ENCODE measurements at places on chromosomes 7 and 10.

DNA sequence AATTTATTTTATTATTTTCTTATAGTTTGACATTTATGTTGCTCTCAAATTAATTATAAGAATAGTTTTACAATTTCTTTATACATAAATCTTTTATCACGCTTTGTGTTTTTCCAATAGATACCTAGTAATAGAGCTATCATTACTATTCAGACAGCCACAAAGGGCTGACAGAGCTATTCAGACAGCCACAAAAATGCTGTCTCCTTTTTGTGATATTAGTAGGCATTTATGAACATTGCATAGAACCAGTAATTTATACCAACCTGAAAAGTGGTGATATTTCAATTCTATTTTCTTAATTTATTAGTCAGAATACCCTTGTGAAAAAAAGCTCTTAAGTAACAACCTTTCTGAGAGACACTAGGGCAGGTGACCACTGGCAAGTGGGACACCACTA is 34.2 kb upstream of the IGFBP3 start:
- no peak for DNase-seq

DNA sequence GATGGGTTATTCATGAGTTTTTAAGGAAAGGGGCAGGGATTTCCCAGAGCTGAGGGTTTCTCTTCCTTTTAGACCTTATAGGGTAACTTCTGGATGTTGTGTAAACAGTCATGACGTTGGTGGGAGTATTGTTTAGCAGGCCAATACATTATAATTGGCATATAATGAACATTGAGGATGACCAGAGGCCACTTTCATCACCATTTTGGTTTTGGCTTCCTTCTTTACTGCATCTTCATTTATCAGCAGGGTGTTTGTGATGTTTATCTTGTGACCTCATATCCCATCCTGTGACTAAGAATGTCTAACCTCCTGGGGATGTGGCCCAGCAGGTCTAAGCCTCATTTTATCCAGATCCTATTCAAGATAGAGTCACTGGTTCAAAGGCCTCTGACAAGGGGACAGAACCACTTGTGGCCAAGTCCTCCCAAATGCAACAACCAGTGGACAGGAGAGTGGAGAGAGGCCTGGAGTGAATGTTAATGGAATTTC is 77.3 kb upstream of the RPA3 start:
- DNase-seq, result no peak

- DNase-seq, result no peak
Observed at GRCh38 chr10:130045091-130045652, 65.5 kb downstream of the C10orf143 start.

DNA sequence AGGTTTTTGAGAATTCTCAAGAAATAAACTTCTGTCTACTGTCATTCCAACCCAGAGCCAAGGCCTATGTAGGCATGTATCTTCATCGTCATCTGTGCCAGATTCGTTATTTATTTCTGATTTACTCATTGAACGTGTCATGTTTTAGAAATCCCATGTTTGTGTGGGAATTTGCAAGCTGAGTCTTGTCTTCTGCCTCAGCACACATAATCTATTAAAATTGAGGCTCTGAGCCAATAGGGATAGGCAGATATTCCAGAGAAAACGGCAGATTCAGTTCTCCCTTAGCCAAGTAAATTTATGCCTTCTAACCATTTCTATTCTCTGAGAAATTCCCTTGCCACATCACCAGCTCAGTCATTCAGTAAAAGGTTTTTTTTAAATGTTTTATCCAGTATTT is 444.6 kb downstream of the REEP3 start:
- DNase-seq, result no peak
